ENCODE measurements at places on chromosomes 3 and 15.
A peak's percentile ranks its signal among the peaks of the same experiment; 100 is the strongest.

DNA sequence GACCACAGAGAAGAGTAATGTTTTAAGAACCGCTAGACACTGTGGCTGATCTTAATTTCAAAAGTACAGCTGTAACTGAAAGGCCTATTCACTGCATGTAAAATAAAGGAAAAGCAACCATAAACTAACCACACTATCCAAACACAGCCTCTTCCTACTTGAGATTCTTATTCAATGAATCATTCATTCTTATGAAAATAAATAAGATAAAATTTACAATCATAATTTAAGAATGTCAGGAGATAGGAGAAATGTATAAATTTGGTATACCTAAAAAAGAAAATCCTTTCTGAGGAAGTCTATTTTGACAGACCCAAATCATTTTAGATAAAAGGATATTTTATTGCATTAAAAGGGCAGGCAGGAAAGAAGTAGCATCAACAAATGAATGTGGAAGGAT is 533.5 kb upstream of the ZNF385D start:
- no peak for DNase-seq

GRCh38 chr3:152760024-152760563 is 74.8 kb upstream of the P2RY1 start:
- no peak for DNase-seq

DNA sequence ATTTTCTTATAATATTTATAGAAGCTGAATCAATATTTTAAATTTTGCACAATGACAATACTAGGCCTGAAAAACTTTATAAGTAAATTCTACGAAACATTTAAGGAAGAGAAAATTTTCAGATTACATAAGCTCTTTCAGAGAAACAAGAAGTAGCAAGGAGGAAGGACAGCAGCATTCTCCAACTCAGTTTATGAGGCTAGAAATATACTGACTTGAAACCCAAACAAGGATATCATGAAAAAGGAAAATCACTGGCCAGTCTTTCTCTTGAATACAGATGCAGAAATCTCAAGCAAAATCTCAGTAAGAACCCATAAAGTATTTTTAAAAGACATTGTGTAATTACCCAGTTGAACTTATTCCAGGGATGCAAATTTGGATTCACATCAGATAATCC is 121.3 kb downstream of the STAC start:
- no peak for DNase-seq

GRCh38 chr3:123331651-123332050 is 117.2 kb downstream of the ADCY5 start:
- no peak for DNase-seq

- DNase-seq: peak; percentile 42
These were observed 142.7 kb downstream of the GADL1 start for GRCh38 chr3:30751610-30752299.

DNA sequence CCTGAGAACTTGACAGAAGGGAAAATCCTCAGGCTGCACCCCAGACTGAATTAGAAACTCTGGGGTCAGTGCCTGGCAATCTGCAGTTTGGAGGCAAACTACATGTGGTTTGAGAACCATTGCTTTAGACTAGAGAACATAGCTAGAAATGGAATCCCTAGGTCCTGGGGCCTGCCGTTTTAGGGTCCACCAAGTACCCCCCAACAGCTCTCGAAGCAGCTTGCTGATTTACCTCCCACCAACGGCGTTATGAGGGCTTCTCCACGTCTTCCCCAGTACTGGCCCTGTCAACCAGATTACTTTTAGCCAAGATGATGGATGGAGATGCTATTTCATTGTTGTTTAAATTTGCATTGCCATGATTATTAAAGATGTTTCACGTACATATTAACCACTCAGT is 272.5 kb downstream of the XXYLT1 start:
- DNase-seq: no peak

- no peak for DNase-seq
These were observed 719.6 kb upstream of the NR2F2 start for GRCh38 chr15:95610945-95611344.

GRCh38 chr15:49225572-49226281 is 55.7 kb downstream of the GALK2 start:
- no peak for DNase-seq

DNA sequence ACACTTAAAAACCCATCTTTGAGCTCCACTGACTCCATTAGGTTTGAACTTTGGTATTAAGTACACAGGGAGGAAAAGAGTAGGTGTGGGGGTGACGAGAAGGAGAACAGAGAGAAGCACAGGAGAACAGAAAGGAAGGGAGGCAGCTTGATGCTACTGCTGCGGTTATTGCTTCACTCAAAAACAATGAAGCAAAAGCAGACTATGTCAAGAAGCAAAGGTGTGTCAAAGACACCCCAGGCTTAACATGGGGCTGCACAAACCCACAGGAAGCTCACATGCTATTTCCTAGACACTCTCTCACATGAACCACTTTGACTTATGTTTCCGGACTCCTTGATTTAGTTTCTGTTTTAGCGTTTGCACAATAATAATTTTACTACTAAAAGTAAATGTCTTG is 961.0 kb upstream of the CFAP20DC start:
- DNase-seq: peak; percentile 35

DNA sequence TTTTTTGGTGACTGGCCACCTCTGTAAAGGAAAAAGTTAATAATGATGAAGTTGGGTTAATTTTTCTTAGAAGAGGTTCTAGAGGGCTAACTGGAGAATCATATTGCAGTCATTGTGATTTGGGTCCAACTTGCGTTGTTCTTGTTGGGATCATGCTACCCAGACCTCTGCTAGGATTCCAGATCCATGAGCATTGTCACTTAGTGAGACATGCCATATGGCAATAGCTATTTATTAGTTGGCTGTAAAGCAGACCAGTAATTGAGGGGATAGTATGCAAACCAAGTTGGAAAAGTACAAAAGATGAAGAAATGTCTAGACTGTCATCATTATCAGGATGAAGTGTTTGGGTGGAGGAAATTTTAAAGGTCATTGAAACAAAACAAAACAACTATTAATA is 30.7 kb upstream of the P2RY12 start:
- no peak for DNase-seq

- no peak for DNase-seq
These were observed 16.2 kb downstream of the LCMT2 start for GRCh38 chr15:43314171-43314570.

GRCh38 chr15:85003593-85004312 is 22.1 kb downstream of the PDE8A start:
- no peak for DNase-seq

- DNase-seq: no peak
These were observed 4.3 kb downstream of the WWTR1 start for GRCh38 chr3:149653564-149653963.

- no peak for DNase-seq
These were observed 630 bp downstream of the KIF15 start for GRCh38 chr3:44762170-44762677.

DNA sequence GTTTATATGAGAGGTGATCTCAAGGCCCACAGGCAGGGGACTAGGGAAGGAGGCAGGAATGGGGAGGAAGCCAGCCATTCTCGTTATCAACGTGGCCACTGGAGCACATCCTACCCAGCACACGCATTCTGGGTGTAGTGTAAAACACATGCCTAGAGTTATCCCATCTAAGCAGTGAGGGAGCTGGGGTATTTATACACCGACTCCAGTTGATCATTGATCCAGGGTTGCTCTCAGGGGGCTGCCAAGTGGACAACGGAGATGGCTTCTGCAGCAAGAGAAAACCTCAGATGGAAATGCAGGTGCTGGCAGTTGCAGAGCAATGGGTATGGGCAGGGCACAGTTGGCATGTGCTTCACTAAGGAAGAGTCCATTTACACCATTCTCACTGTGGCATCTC is 30.4 kb upstream of the SYNM start:
- no peak for DNase-seq

DNA sequence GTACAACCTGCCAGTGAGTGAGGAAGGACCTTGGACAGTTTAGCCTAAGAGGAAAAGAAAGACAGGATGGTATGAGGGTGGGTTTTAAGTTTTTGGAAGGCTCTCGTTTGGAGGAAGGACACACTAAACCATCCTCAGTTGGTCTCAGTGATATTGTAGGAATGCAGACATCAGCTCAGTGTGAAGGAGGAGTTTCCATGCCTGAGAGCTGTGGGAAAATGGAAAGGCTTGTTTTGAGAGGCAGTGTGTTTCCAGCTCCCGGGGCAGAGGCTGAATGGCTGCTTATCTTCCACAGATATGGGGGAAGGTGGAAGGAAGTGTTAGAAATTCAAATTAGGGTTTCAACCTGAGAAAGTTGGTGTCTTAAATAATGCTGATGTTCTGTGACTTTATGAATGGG is 89.6 kb upstream of the MYZAP start:
- DNase-seq: no peak

- DNase-seq: no peak
These were observed 255.3 kb upstream of the UBE2E2 start for GRCh38 chr3:22947851-22948250.

- DNase-seq: no peak
These were observed 106.8 kb upstream of the BOC start for GRCh38 chr3:113104357-113105092.

DNA sequence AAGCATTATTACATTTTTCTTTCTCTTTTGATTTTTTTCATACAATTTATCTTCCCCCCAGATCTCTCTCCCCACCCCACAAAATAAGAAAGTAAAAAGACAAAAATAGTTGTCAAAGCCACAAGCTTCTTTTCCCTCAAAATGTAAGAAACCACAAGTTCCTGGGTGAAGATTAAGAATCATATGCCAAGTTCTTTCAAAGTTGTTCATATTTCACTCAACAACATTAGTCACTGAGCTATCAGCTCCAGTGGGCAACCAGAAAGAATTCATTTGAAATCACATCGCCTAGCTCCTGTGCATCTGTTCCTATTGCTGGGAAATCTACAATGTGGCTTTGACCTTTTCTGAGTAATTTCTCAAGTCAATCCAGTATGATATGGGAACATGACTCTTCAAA is 681.6 kb upstream of the ARPP21 start:
- no peak for DNase-seq

GRCh38 chr3:39592311-39593050 is 125.0 kb downstream of the MOBP start:
- no peak for DNase-seq

DNA sequence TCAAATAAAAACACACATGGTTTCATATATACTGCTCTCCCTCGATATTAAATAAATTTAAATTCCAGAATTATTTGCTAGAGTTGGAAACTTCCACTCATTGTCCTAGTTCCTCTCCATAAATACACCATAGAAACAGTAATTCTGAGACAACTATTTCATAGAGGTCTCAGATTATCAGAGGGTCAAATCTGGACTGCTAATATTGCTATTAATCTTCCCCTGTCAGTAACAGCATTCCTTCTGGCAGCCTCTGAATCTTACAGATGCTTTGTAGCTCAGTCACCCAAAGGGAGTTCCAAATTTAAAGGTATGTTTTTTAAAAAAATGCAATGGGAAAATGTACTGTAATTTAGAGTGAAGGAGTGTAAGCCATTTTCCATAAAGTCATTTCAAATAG is 428.8 kb downstream of the PYDC2 start:
- no peak for DNase-seq

- DNase-seq: no peak
These were observed 228.8 kb upstream of the PPP2R3A start for GRCh38 chr3:135736740-135737139.

GRCh38 chr3:53174346-53175250 is 13.6 kb downstream of the PRKCD start:
- DNase-seq: no peak

GRCh38 chr3:101154401-101154800 is 161.2 kb upstream of the ABI3BP start:
- DNase-seq: no peak

- no peak for DNase-seq
These were observed 23.6 kb upstream of the BCL2A1 start for GRCh38 chr15:79994615-79995014.

DNA sequence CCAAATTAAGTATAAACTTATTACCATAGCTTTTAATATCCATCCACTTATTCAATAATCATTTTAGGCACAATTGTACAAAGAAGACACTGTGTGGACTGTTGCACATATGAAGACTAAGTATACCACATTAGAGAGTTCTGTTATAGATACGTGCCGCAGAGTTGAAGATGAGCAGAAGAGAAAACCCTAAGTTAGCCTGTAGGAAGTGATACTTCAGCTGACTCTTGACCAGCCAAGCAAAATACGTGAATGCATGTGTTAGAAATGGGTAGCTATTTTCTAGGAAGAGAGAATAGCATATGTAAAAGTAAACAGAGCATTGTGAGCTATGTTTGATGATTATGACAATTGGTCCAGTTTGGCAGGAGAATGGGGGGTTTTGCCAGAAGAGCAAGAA is 272.0 kb upstream of the ATP11B start:
- no peak for DNase-seq

DNA sequence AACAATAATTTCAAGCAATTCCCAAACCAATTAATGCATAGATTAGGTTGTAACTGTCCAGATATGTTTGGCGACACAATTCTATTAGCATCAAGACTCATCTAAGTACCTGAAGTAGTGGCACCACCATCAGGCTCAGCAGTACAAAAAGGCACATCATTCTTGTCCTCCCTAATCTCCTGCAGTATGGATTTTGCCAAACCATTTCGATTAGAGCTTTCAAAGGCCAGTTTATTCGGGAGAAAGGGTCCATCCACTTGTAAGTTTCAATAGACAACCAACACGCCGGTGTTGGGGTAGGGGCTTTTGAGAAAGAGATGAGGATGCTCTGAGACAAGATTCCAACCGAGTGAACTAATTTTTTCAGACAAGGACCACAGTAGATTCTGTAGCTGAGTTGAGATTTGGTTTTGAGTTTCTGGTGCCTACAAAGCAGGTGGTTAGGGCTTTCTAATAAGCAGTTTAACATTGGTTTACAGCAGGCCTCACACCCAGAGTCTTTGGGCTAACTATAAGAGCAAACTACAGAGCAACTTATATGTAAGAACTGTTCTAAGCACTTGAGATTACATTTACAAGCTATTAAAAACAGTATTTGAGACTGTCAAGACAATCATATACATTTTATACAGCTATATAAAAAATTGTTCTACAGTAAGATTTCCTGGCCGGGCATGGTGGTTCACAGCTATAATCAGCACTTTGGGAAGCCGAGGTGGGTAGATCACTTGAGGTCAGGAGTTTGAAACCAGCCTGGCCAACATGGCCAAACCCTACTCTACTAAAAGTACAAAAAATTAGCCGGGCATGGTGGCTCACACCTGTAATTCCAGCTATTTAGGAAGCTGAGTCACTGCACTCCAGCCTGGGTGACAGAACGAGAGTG is 4.5 kb downstream of the RPL22L1 start:
- DNase-seq: no peak

DNA sequence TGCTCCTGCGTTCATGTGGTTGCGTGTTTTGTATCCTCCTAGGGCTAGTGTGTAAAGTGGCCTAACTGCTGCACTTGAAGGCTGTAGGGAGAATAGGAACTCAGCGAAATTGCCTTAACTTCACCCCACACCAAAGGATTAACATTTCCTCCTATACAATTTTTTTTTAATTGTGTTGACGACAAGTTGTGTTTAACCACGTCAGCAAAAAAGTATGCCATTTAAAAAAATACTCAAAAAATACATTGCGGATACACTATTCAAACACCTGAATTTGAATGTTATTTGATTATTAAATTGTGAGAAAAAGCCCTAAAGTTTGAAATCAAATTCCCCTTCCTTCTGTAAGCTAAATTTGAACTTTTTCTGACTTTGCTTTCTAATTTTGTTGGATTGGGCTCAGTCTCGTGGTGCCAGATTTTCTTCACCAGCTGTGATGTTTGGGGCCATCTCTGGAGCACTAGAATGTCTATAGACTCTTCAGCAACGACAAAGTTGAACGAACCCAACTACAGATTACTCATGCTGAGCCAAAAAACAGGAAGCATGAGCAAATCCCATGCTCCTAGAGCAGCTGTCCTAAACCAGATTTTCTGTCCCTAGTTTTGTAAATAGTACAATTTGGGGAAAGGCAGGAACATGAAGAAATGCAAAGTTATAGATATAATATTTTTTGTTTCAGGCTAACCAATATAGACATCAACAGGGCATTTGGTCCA is 8.1 kb upstream of the SLC9A9 start:
- DNase-seq: no peak

Data from activated CD4-positive, alpha-beta T cell treated with anti-CD3 and anti-CD28 coated beads for 1 hour (primary cell).